ENCODE measurements at places on chromosomes 1 and 21.
A peak's percentile ranks its signal among the peaks of the same experiment; 100 is the strongest.

- DNase-seq = no peak
Observed at GRCh38 chr1:202200669-202201068, 7.1 kb downstream of the LGR6 start.

DNA sequence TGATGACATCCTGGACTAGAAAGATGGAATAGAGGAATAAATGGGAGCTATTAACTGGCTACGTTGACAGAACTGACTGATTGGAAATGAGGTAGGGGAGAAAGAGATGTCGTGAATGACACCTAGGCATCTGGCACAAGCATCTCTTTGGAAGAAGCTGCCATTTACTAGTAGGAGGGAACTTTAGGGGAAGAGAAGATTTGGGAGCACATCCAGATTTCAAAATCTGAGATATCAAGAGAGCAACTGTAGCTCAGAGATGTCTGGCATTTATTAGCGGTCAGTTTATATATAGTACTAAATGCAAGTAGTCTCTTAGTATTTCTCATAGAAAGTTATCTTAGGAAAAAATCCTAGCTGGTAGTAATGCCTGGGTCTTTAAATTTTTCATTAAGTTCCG, 131.9 kb upstream of the C1orf105 start:
- no peak for DNase-seq

DNA sequence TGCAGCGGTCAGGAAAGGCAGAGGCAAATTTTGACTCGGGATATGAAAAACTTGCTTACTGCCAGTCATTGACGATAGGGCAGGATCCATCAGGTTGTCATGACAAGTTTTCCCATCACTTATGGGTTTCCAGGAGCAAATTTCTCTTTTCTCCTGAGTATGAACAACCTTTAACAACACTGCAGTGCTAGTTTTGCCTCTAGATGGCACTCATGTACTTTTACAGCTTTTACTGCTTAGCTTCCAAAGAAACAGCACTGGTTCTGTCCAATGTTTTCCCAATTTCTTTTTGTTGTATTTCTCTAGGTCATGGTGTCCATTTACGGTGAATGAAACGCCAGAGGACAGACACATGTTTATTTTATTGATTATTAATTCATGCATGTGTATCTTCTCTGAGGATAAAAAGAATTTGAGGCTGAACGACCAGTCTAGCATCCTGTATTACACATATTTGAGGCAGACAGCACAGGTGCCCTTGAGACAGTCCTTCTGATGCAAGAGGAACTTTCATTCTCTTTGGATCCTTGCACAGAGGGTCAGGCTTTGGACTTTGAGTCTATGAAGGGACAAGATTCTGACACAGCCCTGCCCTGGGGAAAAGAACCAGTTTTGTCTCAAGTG, 112.3 kb upstream of the TRABD2B start:
- DNase-seq = no peak

DNA sequence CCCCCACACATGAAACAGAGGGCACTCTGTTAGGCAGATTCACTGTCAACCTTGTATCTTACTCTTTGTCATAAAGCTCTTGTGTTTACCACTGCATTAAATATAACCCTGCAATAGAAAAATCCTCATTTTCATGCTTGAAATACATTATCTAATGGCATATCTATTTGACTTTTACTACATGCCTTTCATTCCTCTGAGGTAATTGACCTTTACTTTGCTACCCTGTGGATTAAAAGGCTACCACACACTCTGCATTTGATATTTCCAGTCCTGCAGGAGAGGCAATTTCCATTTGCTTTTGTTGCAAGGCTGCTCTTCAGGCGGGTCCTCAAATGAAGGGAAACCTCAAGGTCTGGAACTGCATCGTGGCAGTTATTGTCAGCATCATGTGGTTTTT, 238.0 kb downstream of the NTNG1 start:
- no peak for DNase-seq

- no peak for DNase-seq
Observed at GRCh38 chr1:181987334-181987895, 74.1 kb downstream of the ZNF648 start.

- no peak for DNase-seq
Observed at GRCh38 chr1:28178690-28179485, 2.4 kb upstream of the PTAFR start.

GRCh38 chr1:43716559-43717281, 9.4 kb downstream of the ST3GAL3 start:
- DNase-seq = no peak

DNA sequence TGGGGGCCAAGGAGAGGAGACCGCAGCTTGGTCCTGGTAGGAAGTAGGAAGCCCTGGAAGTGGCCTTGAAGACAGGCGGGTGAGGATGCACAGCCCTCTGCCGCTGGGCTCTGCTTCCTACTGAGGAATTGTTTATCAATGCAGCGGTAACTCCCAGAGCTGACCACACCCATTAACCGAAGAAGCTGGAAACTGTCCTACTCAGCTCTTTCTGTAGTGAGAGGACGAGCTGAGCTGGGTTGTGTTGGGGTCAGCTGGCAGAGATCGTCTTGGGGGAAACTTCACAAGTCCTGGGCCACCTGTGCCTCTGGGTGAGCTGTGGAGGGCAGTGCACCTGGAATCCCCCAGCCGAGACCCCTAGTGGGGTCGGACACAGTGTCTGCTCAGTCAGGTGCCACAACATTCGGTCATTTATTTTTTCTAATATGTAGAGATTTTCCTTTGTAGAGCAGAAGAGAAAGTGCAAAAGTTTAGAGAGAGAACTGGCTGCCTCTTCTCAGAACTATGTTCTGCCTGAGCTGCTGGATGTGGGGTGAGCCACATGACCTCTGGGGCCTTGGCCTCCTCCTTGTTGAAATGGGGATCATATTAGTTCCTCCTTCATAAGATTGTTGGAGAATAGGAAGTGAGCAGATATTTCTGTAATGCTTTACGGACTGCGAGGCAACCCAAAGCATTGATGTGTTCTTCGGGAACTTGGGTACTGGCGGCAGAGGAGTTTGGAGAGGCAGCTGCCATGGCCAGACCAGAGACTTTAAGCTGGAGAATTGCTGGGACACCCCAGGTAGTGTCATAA, 3.6 kb downstream of the NECAP2 start:
- DNase-seq = no peak

GRCh38 chr21:45031571-45032191, 42.7 kb upstream of the ADARB1 start:
- no peak for DNase-seq

- DNase-seq = no peak
Observed at GRCh38 chr1:173946380-173946921, 29.3 kb upstream of the SERPINC1 start.

DNA sequence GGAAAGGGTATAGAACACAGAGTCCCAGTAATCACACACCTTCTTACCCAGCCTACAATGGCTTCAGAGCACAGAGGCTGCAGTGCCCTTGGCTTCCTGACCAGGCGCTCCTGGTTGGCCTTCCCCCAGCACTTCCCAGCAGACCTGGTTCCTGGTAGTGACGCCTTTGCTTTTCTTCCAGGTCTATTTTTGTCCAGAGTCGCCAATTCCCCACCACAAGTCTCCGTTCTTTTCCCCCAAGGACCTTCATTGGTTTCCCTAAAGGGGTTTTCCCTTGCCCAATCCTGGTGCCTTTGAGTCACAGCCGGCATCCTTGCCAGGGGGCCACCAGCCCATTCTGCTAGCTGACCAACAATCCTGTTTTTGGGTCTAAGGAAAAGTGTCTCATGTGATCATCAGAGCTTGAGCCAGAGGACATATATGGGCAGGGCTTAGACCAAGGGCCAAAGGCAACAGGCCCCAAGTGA, 84.8 kb downstream of the KCNJ15 start:
- no peak for DNase-seq

- DNase-seq = no peak
Observed at GRCh38 chr1:160952129-160952510, 2.5 kb downstream of the ITLN2 start.

- DNase-seq = no peak
Observed at GRCh38 chr1:196678510-196678884, 26.7 kb downstream of the CFH start.

GRCh38 chr1:48627486-48627885, 149.2 kb downstream of the BEND5 start:
- DNase-seq = no peak

GRCh38 chr1:230308821-230309220, 117.3 kb downstream of the PGBD5 start:
- DNase-seq = no peak

- DNase-seq = no peak
Observed at GRCh38 chr1:228383773-228384172, 22.9 kb downstream of the TRIM11 start.

DNA sequence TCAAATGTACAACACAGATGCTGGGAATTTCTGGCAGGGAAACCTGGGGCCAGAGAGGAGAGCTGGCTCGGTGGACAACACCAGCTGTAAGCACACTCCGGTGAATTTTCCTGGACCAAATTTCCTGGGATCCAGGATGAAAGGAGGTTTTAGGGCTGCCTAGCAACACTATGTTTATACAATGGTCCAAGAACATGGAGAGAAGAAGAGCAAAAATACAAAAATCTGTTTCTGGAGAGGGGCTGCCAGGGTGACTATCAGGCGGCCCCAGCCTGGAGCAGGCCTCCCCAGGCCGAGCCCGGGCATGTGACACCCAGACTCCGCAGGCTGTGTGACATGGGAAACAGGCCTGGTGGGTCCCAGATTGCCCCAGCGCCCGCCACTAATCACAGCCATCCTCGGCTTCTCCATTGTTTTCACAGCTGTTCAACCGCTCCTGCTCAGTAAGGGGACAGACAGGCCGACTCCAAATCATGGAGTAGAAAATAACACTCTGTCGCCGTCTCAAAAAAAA, 336.0 kb upstream of the NFIA start:
- DNase-seq = no peak

- DNase-seq = no peak
Observed at GRCh38 chr1:208967334-208967733, 616.2 kb upstream of the CAMK1G start.

DNA sequence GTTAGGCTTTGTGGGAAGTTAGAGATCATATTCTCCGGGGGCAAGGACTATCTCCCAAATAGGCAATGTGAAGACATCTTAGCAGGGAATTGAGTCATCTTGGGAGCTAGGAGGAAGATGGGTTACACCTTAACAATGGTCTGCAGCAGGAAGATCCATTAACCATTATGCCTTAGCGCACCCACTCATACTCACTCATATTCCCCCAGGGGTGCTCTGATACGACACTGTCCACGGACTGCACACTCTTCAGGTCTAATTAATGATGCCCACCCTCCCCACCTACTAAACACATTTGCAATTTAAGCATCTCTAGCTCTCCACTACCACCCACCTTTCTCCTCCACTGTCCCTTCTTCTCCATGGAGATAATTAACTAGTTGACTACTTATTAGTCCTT, 857 bp upstream of the AK5 start:
- no peak for DNase-seq

DNA sequence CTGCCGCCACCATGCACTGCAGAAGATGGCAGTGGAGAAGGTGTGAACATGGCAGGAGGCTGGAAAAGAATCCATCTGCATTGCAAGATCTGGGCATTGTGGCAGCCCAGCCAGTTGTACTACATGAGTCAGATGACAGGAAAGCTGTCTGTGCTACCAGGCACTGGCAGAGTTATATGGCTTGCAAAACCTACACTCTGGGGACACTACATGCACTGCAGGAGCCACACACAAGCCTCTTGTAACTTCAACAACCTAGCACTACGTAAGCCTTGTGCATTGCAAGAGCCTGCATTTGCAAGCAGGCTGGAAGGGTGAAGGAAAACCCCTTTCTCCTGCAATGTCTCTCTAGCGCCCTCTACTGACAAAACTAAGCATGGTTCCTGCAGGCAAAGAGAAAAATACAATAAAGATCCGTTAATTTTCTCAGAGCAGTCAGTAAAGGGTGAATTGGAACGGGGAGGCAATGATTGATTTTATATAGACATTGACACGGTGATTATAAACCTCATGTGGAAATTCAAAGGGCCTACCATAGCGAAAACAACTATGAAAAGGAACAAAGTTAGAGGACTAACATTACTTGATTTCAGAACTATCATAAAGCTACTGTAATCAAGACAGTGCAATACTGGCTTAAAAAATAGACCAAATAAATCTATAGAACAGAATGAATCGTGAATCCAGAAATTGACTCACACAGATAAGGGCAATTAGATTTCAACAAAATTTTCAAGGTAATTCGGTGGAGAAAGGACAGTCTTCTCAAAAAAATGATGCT, 26.2 kb upstream of the DYNLT5 start:
- peak; percentile 3 for DNase-seq

DNA sequence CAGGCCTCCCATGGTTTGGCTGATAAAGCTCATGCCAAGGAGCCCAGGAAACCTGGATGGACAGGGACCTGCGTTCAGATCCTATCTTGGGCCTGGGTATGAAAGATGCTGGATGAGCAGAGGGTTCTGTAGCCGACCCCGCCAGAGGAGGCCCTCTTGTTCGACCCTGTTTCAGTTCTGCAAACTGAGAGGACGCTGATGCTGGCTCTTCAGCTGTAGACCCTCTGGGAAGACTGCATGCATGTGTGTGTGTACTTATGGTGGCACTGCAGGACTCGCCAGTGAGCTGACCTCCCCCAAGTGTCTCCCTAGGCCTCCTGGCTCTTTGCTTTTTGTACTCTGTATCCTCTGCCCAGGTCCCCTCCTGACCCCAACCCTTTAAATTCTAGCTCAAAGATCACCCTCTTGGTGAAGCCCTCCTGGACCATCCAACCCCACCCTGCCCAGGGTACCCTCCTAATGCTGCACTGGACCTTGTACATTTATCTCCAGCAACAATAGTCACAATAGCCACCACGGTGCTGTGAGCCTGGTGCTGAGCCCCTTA, 1.6 kb downstream of the EPS8L3 start:
- DNase-seq = no peak

- no peak for DNase-seq
Observed at GRCh38 chr1:61388566-61388965, 306.2 kb downstream of the NFIA start.

GRCh38 chr1:41328001-41328615, 33.1 kb upstream of the FOXO6 start:
- no peak for DNase-seq

GRCh38 chr1:193763266-193763665, 576.9 kb upstream of the B3GALT2 start:
- no peak for DNase-seq

DNA sequence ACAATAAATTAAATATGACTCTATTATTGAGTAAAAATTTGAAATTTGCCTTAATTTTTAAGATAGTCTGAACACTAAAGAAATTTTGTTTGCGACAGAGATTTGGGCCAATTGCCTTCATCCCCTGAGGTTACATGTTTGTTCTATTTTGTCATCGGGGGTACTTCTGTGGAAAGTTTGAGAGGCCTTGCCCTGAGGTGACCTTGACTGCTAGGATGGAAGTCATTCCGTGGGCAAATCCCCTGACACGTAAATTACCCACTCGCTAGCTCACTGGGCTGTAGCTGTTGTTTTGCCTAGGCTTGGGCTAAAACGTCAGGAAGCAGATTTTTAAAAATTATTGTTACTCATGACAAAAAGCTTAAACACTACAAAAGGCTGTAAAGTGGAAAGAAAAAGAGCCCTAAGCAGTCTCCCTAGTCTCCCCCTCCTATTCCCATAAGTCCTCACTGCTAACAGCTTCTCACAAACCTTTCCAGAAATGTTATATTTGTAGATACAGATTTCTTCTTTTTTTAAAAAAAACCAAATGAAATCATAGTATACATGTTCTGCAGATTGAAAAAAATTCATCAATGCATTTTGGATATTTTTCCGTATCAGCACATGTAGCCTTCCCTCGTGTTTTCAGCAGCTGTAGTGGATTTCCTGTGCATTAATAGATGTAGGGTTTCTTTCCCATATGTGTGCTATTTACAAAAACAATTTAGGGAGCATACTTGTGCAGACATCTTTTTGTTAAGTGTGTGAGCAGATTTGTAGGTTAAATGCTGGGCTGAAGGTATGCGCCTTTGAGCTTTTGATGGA, 142.7 kb downstream of the MRPS6 start:
- no peak for DNase-seq

GRCh38 chr1:245003246-245003645, 138.9 kb upstream of the HNRNPU start:
- no peak for DNase-seq
